Fibroblast of lung (primary cell): ENCODE measurements at places on chromosomes 16 and 17.

- no peak overlapping the region for H3K4me3 ChIP-seq
- DNase-seq, result no peak
- H3K36me3 ChIP-seq, result no peaks in the 10 kb centered on the region
- H3K27me3 ChIP-seq, result no peaks in the 10 kb centered on the region
- H3K4me1 ChIP-seq, result peaks cover under 1% of the 10 kb centered on the region
Observed at GRCh38 chr16:56724191-56724590, 5.7 kb upstream of the NUP93 start.

- no peaks in the 10 kb centered on the region for H3K27me3 ChIP-seq
- no peak for DNase-seq
- H3K4me3 ChIP-seq, result no peak overlapping the region
- H3K36me3 ChIP-seq, result no peaks in the 10 kb centered on the region
- H3K4me1 ChIP-seq, result no peaks in the 10 kb centered on the region
Observed at GRCh38 chr17:50493744-50494143, 14.5 kb upstream of the MYCBPAP start.

- no peaks in the 10 kb centered on the region for H3K36me3 ChIP-seq
- H3K27ac ChIP-seq, result no peak overlapping the region
- no peaks in the 10 kb centered on the region for H3K27me3 ChIP-seq
- no peak overlapping the region for H3K4me3 ChIP-seq
Observed at GRCh38 chr17:55817397-55817709, 66.5 kb downstream of the PCTP start.

DNA sequence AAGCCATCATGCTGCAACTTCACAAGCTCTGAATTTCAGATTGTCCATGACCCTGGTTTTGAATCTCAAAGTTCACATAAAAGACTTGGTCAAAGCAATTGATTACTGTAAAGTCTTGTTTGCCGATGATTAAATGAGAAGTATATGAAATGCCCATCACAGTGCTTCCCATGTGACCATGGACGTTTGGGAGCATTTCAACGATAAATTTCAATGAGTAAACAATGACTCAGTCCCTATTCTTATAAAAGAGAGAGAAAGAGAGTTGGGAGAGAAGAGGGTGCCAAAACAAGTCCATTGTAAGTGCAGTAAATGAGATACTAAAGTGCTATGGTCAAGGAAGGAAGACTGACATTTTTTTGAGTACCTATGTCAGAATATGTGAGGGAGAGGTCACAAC, 276.9 kb downstream of the SOX9 start:
- peaks cover 28% of the 10 kb centered on the region for H3K4me1 ChIP-seq
- no peaks in the 10 kb centered on the region for H3K36me3 ChIP-seq
- peak; percentile 44 for DNase-seq
- H3K27ac ChIP-seq, result no peak overlapping the region
- H3K4me3 ChIP-seq, result no peak overlapping the region

- H3K36me3 ChIP-seq, result no peaks in the 10 kb centered on the region
- H3K27ac ChIP-seq, result no peak overlapping the region
- H3K27me3 ChIP-seq, result no peaks in the 10 kb centered on the region
- no peak for DNase-seq
Observed at GRCh38 chr17:27218719-27219488, 75.0 kb upstream of the WSB1 start.

- H3K4me1 ChIP-seq, result no peaks in the 10 kb centered on the region
- no peaks in the 10 kb centered on the region for H3K27me3 ChIP-seq
- H3K36me3 ChIP-seq, result peaks cover 3% of the 10 kb centered on the region
- H3K4me3 ChIP-seq, result no peak overlapping the region
- no peak overlapping the region for H3K27ac ChIP-seq
Observed at GRCh38 chr16:25253322-25253721, 4.3 kb downstream of the ZKSCAN2 start.

- no peaks in the 10 kb centered on the region for H3K4me1 ChIP-seq
- H3K27me3 ChIP-seq, result no peaks in the 10 kb centered on the region
- H3K4me3 ChIP-seq, result no peak overlapping the region
- H3K36me3 ChIP-seq, result no peaks in the 10 kb centered on the region
Observed at GRCh38 chr16:55624696-55625095, 31.1 kb upstream of the SLC6A2 start.

GRCh38 chr16:56980201-56980535, 9.2 kb upstream of the NLRC5 start:
- DNase-seq, result no peak
- H3K4me1 ChIP-seq, result peaks cover 2% of the 10 kb centered on the region
- peaks cover 2% of the 10 kb centered on the region for H3K36me3 ChIP-seq

GRCh38 chr17:42484304-42484703, 25.6 kb downstream of the ATP6V0A1 start:
- H3K27ac ChIP-seq, result no peak overlapping the region
- H3K36me3 ChIP-seq, result peaks cover 9% of the 10 kb centered on the region
- H3K4me1 ChIP-seq, result no peaks in the 10 kb centered on the region
- DNase-seq, result no peak

GRCh38 chr16:50881956-50882355, 140.1 kb downstream of the CYLD start:
- H3K36me3 ChIP-seq, result no peaks in the 10 kb centered on the region
- H3K4me3 ChIP-seq, result no peak overlapping the region
- no peaks in the 10 kb centered on the region for H3K4me1 ChIP-seq
- no peaks in the 10 kb centered on the region for H3K27me3 ChIP-seq

DNA sequence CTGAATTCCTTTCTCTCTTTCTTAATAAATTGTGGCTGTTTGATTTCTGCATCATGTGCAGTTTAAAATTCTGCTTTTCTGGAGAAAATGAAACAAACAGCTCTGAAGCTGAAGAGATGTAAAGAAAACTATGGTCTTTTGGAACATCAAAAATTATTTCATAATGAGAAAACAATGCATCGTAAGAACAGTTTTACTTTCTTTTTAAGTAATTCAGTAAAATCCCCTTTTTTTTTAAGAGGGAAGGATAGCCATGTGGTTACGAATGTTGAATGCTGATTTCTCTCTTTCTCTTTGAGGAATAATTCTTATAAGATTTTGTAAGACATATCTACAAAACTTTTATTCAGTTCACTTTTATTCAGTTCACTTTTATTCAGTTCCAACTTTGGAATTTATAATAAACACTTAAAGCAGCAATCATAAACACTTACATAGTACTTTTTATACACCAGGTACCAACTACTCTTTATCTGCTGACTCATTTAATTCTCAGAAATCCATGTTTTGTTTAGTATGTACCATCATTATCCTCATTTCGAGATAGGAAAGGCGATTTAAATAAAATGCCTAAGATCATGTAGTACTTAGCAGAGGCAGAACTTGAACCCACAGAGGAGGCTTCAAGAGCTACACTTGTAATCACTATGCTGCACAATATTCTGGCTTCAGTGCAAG, 26.6 kb downstream of the CNTNAP4 start:
- no peaks in the 10 kb centered on the region for H3K4me1 ChIP-seq
- no peak overlapping the region for H3K27ac ChIP-seq
- no peak for DNase-seq
- H3K27me3 ChIP-seq, result no peaks in the 10 kb centered on the region
- no peak overlapping the region for H3K4me3 ChIP-seq

DNA sequence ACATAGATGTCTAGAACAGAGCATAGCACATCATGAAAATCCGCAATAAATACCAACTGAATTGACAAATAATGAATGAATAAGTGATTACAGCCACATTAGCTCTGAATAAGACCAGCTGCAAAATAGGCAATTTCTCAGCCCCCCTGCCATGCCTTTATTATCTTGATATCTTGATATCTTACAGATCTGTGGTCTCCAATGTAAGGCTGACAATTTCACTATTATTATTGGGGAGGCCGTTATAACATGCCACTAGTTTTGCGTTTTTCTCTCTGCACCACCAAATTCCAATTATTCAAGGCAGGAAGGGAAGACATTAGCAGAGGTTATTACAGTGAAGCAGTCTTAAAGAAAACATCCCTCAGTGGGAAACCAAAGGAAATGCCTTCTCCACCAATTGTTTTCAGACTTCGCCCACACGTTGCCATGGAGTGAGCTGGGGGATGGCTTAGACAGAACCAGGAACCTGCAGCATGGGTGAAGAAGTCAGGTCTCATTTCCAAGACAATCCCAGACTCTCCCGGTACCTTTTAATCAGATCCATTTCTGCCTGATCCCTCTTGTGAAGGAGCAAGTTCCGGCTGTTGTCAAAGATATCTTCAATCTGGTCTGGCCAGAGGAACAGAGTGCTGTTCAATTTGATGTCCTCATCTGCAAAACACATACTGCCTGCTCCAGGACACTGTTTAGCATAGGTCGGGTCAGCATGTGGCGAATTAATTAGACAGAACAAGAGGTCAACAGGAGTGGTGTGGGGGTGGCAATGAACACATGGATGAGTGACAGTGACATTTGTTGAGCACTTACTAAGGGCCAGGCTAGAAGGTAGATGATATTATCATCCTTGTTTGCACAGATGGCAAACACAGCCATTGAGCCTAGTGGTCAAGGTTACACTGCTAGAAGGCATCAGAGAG, 46.4 kb downstream of the DNAH3 start:
- no peak overlapping the region for H3K27ac ChIP-seq
- H3K27me3 ChIP-seq, result no peaks in the 10 kb centered on the region
- DNase-seq, result no peak
- H3K4me1 ChIP-seq, result no peaks in the 10 kb centered on the region

GRCh38 chr16:86457501-86458148, 52.7 kb upstream of the FOXF1 start:
- H3K27ac ChIP-seq, result peak overlapping the region; percentile 59
- peak; percentile 94 for DNase-seq
- H3K4me3 ChIP-seq, result no peak overlapping the region
- H3K4me1 ChIP-seq, result peaks cover 11% of the 10 kb centered on the region
- no peaks in the 10 kb centered on the region for H3K27me3 ChIP-seq
- no peaks in the 10 kb centered on the region for H3K36me3 ChIP-seq

DNA sequence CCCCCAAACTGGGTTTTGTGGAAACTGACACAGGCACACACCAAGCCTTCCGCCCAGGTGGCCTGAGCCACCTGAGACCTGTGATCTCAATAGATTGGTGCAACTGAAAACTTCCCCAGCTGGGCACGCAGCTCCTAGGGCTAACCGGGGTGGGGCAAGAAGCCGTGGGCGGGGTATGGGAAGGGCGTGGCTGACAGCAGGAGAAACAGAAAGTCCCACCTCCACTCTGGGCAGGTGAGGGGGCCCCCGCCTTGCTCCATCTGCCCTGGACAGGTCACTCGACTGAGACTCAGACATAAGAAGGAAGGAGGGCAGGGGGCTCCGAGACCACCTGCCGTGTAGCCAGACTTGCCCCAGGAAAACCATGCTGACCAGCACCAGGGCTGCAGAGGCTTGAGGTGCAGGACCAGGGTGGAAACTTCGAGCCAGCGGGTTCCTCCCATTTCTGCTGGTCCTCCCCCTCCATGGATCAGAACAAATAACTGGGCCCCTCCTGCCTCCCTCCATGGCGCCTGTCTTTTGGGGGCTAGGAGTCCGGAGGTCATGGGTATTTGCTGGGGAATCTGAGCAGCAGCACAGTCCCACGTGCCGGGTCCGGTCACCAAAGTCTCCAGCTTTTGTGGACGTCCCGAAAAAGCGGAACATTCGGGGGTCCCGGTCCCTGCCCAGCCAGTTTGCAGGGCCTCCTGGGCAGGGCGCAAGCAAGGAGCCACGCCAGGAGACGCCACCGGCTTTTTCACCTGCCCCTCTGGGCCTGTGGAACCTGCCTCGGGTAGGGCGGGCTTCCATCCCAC, 1.3 kb downstream of the TIMP2 start:
- H3K4me3 ChIP-seq, result peak overlapping the region; percentile 72
- no peaks in the 10 kb centered on the region for H3K27me3 ChIP-seq
- no peak for DNase-seq
- peaks cover 28% of the 10 kb centered on the region for H3K4me1 ChIP-seq
- H3K27ac ChIP-seq, result peak overlapping the region; percentile 79

GRCh38 chr17:77908501-77908900, 50.0 kb upstream of the TNRC6C start:
- DNase-seq, result no peak
- H3K27ac ChIP-seq, result no peak overlapping the region
- no peak overlapping the region for H3K4me3 ChIP-seq
- no peaks in the 10 kb centered on the region for H3K36me3 ChIP-seq

GRCh38 chr16:68310437-68310773, 341 bp downstream of the SLC7A6OS start:
- no peak for DNase-seq
- H3K36me3 ChIP-seq, result no peaks in the 10 kb centered on the region
- no peaks in the 10 kb centered on the region for H3K27me3 ChIP-seq
- H3K4me3 ChIP-seq, result peak overlapping the region; percentile 86

- H3K27ac ChIP-seq, result no peak overlapping the region
- DNase-seq, result peak; percentile 11
- H3K4me3 ChIP-seq, result no peak overlapping the region
- H3K27me3 ChIP-seq, result peaks cover 19% of the 10 kb centered on the region
Observed at GRCh38 chr17:74737299-74738050, 419 bp downstream of the RAB37 start.

- DNase-seq, result no peak
- no peak overlapping the region for H3K4me3 ChIP-seq
- no peaks in the 10 kb centered on the region for H3K4me1 ChIP-seq
- H3K36me3 ChIP-seq, result no peaks in the 10 kb centered on the region
- H3K27me3 ChIP-seq, result no peaks in the 10 kb centered on the region
Observed at GRCh38 chr17:56521414-56522141, 71.9 kb upstream of the NOG start.

GRCh38 chr17:61403801-61404662, 4.4 kb downstream of the TBX2 start:
- H3K4me3 ChIP-seq, result peak overlapping the region; percentile 100
- H3K27me3 ChIP-seq, result no peaks in the 10 kb centered on the region
- H3K4me1 ChIP-seq, result peaks cover 15% of the 10 kb centered on the region
- peaks cover 68% of the 10 kb centered on the region for H3K36me3 ChIP-seq
- no peak for DNase-seq
- H3K27ac ChIP-seq, result peak overlapping the region; percentile 95

DNA sequence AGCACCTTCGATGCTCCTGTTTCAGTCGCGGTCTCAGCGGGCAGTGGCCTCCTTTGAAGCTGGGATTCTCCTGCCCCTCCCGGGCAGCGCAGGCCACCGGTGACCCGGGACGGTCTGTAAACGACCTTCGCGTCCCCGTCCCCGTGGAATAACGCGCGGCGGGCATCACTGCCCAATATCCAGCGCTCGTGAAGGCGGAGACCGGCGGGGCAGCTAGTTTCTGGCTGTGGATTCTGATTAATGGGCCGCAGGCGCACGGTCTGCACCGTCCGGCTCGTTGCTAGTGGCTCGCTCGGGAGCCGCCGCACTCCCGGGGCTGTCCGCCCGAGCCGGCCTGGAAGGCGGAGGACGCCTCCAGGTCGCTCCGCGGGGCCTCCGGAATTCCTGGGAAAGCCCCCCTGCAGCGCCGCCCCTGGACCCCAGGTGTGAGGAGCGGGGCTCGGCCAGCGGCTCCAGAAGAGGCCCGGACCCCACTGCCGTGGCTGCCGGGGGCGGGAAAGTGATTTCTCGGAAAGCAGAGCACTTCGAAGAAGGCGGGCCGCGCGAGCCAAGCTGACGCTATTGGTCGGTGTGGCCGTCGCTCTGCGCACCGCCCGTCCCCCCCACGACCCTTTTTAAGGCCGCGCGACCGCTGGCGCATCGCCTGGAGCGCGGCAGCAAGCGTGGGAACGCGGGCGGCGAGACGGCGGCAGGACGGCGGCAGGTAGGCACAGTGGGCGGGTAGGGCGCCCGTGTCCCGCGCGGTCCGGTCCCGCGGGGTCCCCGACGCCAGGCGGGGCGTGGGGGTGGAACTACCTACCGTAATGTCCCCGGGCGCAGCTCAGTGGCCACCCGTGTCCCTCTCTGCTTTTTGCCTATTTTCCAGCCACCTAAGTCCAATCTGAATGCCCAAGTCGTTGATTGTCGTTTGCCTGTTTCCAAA, at the start of gene IRF8:
Gene IRF8 (plus strand): TSS at position 642 of the 922 bp plus-strand sequence. CDS start 3,854 bp downstream, outside the sequence.
- H3K4me1 ChIP-seq, result no peaks in the 10 kb centered on the region
- no peak within 1 kb of the TSS for H3K4me3 ChIP-seq
- peak; percentile 19 for DNase-seq
- peaks cover 49% of the 10 kb centered on the region for H3K27me3 ChIP-seq
